ENCODE measurements at places on chromosomes 1 and 21. TPM values are rescaled to one million over a fixed set of nuclear protein-coding genes. Genes with fewer than 3 reads are reported as not detected.

Gene CHRNB2
- 0.04 TPM for polyA plus RNA-seq

DNA sequence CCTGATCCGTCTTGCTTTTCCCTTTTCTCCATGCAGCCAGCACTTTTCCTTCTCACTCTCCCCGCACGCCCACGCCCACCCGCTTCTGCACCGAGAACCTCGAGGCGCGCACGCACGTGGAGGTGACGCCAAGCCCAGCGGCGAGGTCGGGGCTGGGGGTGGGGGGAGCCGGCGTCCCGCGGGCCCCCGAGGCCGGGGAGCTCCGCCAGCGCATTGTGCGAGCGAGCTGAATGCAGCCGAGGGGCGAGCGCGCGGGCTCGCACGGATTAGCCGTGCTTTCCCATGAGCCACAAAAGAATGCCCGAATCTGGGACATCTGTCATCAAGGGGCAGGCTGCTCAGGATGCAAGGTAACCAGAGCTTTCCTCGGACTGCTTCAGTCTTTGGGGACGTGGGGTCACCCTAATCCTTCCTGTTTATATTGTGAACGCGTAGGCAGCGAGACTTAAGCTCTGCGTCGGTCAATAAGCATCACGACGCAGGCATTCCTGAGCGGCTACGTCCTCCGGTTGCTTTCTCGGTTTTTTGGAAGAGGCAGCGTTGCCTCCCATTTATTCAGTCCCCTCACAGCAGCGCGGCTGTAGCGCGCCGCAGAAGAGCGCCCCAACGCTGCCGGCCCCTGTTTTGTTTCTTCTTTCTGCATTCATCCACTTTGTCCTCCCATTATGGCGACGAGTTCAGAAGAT, 67.3 kb upstream of the AKT3 start:
- H3K4me3 ChIP-seq: no peak overlapping the region
- no peaks in the 10 kb centered on the region for H3K36me3 ChIP-seq
- H3K4me1 ChIP-seq: no peaks in the 10 kb centered on the region
- no peak for DNase-seq
- H3K27ac ChIP-seq: no peak overlapping the region

DNA sequence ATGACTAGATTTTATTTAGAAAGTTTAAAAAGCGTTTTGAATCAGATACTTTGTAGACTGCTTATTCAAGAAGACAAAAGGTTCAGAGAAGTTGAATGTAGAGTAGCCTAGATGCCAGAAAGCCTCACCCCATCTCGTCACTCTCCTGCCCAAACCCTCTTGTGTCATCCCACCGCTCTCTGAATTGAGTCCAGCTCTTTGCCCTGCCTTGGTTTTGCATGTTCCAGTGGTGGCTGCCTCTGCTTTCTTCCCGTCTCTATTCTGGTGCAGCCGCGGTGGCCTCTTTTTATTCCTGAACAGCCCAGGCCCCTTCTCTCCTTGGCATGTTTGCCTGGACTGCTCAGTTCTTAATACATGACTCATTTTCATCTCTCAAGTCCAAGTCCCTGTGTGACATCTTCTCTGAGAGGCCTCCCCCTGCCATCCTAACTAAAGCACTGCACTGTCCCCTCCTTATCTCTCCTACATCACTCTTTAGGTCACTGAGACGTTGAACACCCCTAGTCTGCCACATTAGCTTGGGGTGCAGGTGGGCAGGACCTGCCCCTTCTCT, 22.9 kb downstream of the PRDM2 start:
- peaks cover 15% of the 10 kb centered on the region for H3K36me3 ChIP-seq
- H3K27ac ChIP-seq: no peak overlapping the region
- H3K4me3 ChIP-seq: no peak overlapping the region
- DNase-seq: no peak

GRCh38 chr1:225464851-225465792, 37.3 kb upstream of the LBR start:
- no peak overlapping the region for H3K27ac ChIP-seq
- H3K27me3 ChIP-seq: no peaks in the 10 kb centered on the region
- H3K36me3 ChIP-seq: no peaks in the 10 kb centered on the region
- DNase-seq: no peak
- peaks cover 13% of the 10 kb centered on the region for H3K4me1 ChIP-seq

- H3K4me3 ChIP-seq: no peak overlapping the region
- H3K4me1 ChIP-seq: no peaks in the 10 kb centered on the region
- no peak overlapping the region for H3K27ac ChIP-seq
These were observed 406.2 kb downstream of the TGFB2 start for GRCh38 chr1:218751208-218751948.

DNA sequence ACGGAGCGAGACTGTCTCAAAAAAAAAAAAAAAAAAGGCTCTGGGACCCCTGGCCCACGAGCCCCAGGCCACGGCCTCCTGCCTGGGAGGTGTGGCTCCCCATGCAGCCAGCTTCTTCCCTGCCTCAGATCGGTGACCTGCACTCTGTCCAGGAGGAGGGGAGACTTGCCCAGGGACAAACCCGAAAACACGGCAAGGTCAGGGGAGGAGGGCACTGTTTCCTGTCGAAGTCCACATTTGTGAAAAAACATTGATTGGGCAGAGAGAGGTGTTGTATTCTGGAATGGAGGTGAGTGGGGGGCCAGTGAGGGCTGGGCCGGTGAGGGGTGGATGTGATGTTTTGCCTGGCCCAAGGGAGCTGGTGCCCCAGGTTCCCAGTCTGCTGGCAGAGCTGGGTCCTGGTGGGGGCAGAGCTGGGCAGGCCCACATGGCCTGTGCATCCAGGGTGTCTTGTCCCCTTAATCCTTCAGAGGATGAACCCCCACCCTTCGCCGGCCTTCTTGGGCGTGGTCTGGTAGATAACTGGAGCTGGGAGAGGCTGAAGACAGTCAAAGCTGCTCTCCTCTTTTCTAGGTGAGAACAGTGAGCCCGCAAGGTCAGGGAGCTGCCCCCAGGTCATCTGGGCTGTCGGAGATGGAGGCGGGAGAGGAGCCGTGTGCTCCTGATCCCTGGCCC, 12.4 kb upstream of the FAAP20 start:
- DNase-seq: no peak
- peaks cover 4% of the 10 kb centered on the region for H3K4me1 ChIP-seq
- no peak overlapping the region for H3K27ac ChIP-seq

GRCh38 chr1:76080552-76081079, 6.1 kb downstream of the ST6GALNAC3 start:
- H3K27me3 ChIP-seq: no peaks in the 10 kb centered on the region
- no peaks in the 10 kb centered on the region for H3K4me1 ChIP-seq
- no peak overlapping the region for H3K4me3 ChIP-seq
- H3K36me3 ChIP-seq: no peaks in the 10 kb centered on the region
- no peak for DNase-seq

DNA sequence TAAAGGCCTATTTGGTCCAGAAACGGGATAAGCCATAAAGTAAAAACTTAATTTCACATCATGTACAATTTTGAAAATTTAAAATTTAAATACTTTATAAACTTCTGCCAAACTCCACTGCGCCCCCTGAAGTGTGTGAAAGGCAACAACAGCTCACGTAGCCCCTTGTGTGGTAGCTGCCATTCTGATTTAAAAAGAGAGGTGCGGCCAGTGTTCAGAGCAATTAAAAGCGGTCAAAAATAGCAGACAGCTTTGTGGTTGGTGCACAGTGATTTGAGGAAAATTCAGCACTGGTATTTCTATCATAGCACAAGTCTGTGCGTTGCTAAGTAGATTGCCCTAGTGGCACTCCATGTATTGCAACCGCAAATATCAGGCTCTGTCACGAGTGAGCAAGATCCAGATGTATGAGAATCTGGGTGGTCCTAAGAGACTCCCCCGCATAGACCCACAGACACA, 122.5 kb downstream of the ATG4C start:
- H3K4me1 ChIP-seq: no peaks in the 10 kb centered on the region
- H3K27ac ChIP-seq: no peak overlapping the region
- DNase-seq: no peak
- no peaks in the 10 kb centered on the region for H3K36me3 ChIP-seq
- H3K4me3 ChIP-seq: no peak overlapping the region

DNA sequence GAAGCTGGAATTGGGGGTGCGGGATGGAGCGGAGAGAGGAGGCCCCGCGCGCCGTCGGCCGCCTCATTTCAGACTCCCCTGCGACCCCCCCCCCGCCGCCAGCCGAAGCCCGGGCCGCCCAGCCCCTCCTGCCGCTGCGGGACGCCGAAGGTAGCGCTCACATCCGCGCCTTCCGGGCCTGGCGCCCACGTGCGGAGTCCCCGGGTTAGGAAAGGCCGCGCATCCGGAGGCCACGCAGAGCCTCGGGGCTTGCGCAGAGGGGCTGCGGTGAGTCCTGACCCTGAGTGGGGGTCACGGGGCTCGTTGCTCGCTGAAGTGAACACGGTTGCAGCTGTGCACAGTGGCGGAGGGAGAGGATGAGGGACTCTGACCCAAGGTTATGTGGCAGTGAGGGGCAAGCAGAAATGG, 552 bp upstream of the ZNF496 start:
- H3K27me3 ChIP-seq: no peaks in the 10 kb centered on the region
- peak overlapping the region; percentile 76 for H3K4me3 ChIP-seq
- H3K4me1 ChIP-seq: peaks cover 20% of the 10 kb centered on the region
- peak overlapping the region; percentile 68 for H3K27ac ChIP-seq
- no peak for DNase-seq

Gene RAB7B
- polyA plus RNA-seq: not detected

Gene GPR25
- polyA plus RNA-seq: not detected

DNA sequence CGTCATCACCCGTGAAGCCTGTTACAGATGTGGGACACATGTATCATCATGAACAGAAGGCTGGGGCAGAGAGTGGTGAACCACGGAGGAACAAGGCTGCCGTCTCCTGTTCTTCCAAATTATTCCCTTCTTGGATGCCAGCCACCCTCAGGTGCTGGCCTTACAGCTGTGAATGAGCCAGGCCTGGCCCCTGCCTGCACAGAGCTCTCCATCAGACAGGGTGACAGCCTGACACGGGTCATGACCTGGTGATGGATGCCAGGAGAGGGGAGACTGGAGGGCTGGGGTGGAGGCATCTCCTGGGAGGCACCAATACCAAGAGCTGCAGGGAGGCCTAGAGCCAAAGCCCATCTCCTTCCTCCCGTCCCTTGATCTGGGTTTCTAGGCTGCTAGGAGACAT, 230.0 kb upstream of the C1orf174 start:
- no peak overlapping the region for H3K27ac ChIP-seq
- H3K4me3 ChIP-seq: no peak overlapping the region
- no peaks in the 10 kb centered on the region for H3K36me3 ChIP-seq
- no peaks in the 10 kb centered on the region for H3K27me3 ChIP-seq
- no peak for DNase-seq

GRCh38 chr1:227662933-227663332, 72.2 kb downstream of the JMJD4 start:
- no peak for DNase-seq
- H3K27me3 ChIP-seq: no peaks in the 10 kb centered on the region
- no peaks in the 10 kb centered on the region for H3K4me1 ChIP-seq
- H3K4me3 ChIP-seq: no peak overlapping the region

- no peak for DNase-seq
- H3K27me3 ChIP-seq: no peaks in the 10 kb centered on the region
- no peaks in the 10 kb centered on the region for H3K36me3 ChIP-seq
- H3K4me1 ChIP-seq: no peaks in the 10 kb centered on the region
These were observed 44.3 kb upstream of the TENT5C start for GRCh38 chr1:117561551-117561950.

DNA sequence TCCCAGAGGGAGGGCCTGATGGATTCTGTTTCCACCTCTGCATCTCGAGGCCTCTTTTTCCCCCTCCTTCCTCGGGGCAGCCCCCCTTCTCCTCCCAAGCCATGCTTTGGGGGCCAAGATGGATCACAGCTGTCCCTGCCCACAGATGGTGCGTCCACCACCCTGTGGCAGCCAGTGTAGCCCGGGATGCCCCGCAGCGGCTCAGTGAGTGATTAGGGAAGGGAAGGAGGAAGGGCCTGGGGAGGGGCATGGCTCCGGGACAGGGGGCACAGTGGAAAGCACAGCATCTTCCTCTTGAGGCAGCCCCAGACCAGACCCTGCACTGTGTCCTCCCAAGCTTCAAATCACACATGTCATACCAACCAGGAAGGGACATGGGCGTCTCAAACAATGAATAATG, 622.4 kb downstream of the MATN1 start:
- H3K27me3 ChIP-seq: no peaks in the 10 kb centered on the region
- H3K4me3 ChIP-seq: no peak overlapping the region
- no peaks in the 10 kb centered on the region for H3K4me1 ChIP-seq
- no peaks in the 10 kb centered on the region for H3K36me3 ChIP-seq

- H3K27ac ChIP-seq: peak overlapping the region; percentile 77
- H3K4me1 ChIP-seq: peaks cover 10% of the 10 kb centered on the region
- H3K4me3 ChIP-seq: peak overlapping the region; percentile 21
- H3K36me3 ChIP-seq: no peaks in the 10 kb centered on the region
These were observed 12.0 kb downstream of the ALDH9A1 start for GRCh38 chr1:165686121-165686970.

GRCh38 chr1:61425040-61425439, 299.9 kb downstream of the TM2D1 start:
- no peaks in the 10 kb centered on the region for H3K36me3 ChIP-seq
- no peaks in the 10 kb centered on the region for H3K4me1 ChIP-seq
- DNase-seq: no peak
- no peak overlapping the region for H3K4me3 ChIP-seq

Gene TRPM2
- polyA plus RNA-seq: 2.5 TPM

GRCh38 chr21:15275615-15276235, 210.9 kb upstream of the NRIP1 start:
- H3K4me3 ChIP-seq: no peak overlapping the region
- H3K27me3 ChIP-seq: no peaks in the 10 kb centered on the region
- no peak for DNase-seq

Gene TDRD5
- polyA plus RNA-seq: not detected

Gene NPHP4
- polyA plus RNA-seq: 3.3 TPM

GRCh38 chr1:85245891-85246290, 13.6 kb downstream of the C1orf52 start:
- H3K27ac ChIP-seq: no peak overlapping the region
- H3K4me1 ChIP-seq: no peaks in the 10 kb centered on the region
- no peaks in the 10 kb centered on the region for H3K36me3 ChIP-seq
- H3K4me3 ChIP-seq: no peak overlapping the region
- H3K27me3 ChIP-seq: no peaks in the 10 kb centered on the region

- no peaks in the 10 kb centered on the region for H3K27me3 ChIP-seq
- DNase-seq: no peak
- no peaks in the 10 kb centered on the region for H3K4me1 ChIP-seq
These were observed 77.0 kb upstream of the KRTAP19-8 start for GRCh38 chr21:31115249-31115648.

Gene DRAM2
- 58.4 TPM for polyA plus RNA-seq

- H3K27me3 ChIP-seq: no peaks in the 10 kb centered on the region
- no peaks in the 10 kb centered on the region for H3K36me3 ChIP-seq
- H3K27ac ChIP-seq: no peak overlapping the region
- no peak for DNase-seq
These were observed 107.4 kb upstream of the MAGI3 start for GRCh38 chr1:113282893-113283285.

DNA sequence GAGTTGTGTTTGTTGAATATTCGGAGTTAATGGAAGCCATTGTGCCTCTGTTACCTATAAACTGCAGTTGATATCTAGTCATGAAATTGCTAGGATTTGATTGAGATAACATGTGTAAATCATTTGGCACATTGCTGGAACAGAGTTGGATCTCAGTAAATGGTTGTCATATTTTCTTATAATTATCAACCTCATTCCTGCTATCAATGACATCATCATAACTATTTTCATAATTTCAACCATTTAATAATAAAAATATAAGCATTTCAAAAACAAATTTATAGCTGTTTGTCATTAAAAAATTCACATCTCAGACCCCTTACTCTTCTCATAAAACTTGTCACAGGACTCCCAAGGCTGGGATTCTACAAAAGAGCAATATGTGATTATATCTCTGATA, 133.4 kb downstream of the PTGER3 start:
- no peaks in the 10 kb centered on the region for H3K4me1 ChIP-seq
- no peak overlapping the region for H3K27ac ChIP-seq
- DNase-seq: no peak
- no peaks in the 10 kb centered on the region for H3K36me3 ChIP-seq

Data from GM12878 (cell line).